H9 (cell line): ENCODE measurements at places on chromosomes 12 and 14.

DNA sequence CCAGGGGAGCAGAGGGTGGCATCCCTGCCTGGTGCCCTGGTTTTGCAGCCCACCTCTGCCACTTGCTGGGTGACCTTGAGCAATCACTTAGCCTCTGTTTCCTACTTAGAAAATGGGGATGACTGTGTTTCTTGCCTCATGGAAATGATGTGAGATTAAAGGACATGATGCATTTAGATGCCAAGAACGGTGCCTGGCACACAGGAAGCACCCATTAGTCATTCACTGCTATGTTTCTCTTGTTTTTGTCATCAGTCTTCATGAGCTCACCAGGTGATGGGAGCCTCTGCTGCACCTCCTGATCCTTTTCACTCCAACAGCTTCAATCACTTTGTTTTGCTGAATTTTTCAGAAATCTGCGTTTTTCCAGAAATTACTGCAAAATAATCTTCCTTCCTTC, 23.6 kb upstream of the ATF1 start:
- no peak for DNase-seq

- DNase-seq: peak; percentile 68
Observed at GRCh38 chr14:33938131-33938949, 12.5 kb downstream of the EGLN3 start.

GRCh38 chr14:105844047-105844630, 317.8 kb downstream of the TMEM121 start:
- peak; percentile 8 for DNase-seq

DNA sequence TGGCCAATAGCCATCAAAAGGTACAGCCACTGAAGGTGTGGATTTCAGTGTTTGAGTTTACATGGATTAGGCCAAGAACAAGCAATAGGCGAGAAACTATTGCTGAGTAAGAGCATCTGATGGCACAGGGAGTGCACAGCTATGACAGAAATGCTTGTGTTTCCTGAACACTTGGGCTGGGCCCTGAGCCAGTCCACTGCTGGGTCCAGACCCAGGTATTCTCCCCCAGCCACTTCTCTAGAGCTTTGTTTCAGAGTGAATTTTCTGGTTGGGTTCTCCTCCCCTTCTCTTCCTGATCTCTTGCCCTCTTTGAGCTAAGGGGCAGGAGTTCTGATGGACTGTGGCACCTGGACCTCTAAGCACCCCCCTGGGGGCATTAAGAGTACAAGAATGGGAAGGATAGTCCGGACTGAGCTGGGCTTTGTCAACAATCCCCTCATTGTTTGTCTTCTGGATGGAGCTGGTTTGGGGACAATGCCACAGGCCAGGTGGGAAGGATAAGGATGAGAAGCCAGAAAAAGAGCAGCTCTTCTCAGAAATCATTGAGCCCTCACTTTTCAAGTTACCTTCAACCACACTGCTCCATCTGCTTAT, 8.3 kb downstream of the HOXC5 start:
- DNase-seq: no peak

- no peak for DNase-seq
Observed at GRCh38 chr12:98939350-98939749, 294.3 kb downstream of the APAF1 start.

DNA sequence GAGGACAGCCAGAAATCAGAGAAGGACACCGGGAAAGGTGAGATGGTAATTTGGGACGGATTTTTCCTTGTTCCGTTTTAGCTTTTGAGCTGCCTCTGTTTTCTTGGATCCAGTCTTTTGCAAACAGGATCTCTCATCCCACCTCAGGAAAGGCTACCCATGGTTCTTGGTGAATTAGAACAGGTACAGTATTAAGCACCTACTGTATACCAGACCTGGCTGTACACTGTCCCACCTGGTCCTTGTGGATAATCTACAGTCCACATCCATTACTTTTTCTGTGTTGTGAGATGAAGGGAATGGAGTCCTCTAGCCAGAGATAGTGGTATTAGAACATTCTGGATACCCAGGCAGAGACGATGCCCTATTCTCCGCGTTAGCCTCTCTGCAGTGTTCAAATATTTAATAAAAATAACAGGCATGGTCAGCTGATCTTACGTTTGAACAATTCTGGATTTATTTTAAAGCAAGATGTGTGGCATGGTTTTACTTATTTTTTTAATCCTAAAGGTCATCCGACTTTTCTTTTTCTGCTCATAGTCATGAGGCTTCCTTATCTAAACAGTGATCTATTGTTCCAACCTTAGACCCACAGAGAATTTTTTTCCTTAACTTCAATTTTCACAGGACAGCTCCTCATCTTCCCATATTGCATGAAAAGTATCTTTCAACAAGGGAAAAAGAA, 18.8 kb downstream of the PLXNC1 start:
- DNase-seq: no peak

GRCh38 chr14:20970983-20971704, 15.9 kb downstream of the RNASE2 start:
- DNase-seq: peak; percentile 94
